Stimulated activated CD8-positive, alpha-beta memory T cell treated with anti-CD3 and anti-CD28 coated beads, Interleukin-15, amount 100 ng/mL, for 24 hours (primary cell): ENCODE measurements at places on chromosomes 3 and 15.

- no peak for DNase-seq
Measured at GRCh38 chr3:196048922-196049598, 32.8 kb downstream of the TFRC start.

DNA sequence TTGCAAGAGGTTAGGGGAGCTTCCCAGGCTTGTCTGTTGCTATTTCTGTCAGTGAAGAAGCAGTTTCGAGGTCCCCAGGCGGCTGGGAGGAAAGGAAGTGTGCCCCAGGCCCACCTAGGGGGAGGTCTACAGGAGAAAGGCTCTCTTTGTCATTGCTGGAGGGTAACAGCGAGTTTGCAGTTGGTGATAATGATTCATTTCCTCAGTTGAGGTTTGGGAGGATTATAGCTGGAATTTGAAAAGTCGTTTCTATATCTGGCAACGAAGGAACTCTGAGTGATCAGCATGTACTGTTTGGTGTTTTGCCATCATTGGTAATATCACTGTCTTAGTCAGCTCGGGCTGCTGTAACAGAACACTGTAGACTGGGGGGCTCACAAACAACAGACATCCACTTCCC, 65.5 kb upstream of the UBE3A start:
- DNase-seq: no peak

DNA sequence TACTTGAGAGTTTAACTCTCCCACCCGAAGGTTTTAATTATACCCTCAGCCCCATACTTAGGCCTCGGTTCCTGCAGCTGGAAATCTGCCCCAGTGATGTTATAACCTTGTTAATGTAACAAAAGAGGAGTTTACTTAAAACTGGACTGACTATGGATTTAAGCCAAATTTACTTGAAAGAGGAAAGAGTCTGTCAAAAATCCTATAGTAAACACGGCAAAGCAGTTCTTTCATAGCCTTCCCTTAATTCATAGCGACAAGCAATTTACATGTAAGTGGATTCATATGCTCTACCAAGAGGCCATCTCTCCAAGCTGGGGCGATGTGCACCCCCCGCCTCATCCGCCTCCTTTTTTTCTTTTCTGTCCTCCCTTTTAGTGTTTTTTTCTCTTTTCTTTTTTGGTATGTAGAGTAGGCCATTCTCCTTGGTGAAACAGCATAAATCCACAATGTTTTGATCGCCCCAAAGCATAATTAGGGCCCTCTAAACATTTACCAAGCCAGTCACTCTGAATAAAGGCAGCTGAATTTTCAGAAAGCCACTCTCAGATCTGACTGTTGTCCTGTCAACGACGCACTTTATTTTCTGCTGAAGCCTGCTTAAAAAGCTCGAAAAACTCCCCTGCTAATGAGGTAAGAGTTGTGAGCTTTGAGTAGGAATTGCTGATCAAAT, 373.1 kb upstream of the WNT5A start:
- no peak for DNase-seq

- no peak for DNase-seq
Measured at GRCh38 chr3:184082465-184082864, 14.4 kb upstream of the HTR3E start.

DNA sequence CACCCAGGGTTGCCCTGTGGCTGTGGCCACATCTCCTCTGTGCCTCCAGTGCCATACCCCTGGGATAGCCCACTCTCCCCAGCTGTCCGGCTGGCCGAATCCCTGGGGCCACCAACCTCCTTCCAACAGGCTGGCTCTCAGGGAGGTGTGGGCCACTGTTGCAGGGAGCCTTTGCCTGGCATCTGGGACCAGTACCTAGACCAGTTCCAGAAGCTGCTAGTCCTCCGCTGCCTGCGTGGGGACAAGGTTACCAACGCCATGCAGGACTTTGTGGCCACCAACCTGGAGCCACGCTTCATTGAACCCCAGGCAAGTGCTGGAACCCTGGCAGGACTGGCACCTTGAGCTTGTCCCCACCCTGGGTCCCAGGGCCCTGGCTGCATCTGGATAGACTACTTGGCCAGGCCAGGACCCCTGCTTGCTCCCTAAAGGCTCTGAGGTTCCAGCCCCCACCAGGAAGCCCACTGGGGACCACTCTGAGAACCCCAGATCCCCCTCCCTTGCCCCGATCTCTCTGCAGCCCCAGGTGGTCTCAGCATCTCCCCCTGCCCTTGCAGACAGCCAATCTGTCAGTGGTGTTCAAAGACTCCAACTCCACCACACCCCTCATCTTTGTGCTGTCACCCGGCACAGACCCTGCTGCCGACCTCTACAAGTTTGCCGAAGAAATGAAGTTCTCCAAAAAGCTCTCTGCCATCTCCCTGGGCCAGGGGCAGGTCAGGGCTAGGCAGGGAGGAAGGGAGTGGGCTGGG, 50.0 kb downstream of the SEMA3G start:
- no peak for DNase-seq

- no peak for DNase-seq
Measured at GRCh38 chr15:66638377-66638776, 63.7 kb upstream of the SMAD6 start.

DNA sequence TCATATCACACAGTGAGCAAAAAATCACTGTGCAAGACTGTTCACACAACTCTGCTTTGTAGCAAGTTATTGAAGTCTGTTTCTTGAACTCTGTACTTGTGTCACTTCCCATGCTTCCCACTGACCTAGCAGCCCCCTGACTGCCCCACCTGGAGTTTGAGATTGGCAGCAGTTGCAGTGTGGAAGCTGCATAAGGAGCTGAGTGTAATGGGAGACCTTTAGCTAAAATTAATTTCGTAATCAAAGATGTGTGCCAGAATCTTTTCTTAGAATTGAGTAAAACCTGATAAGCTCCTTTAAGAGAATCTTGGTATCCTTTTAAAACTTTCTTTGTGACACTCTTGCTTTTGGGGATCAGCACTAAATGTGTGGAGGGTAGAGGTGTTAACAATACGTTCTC, 42.8 kb downstream of the NKIRAS1 start:
- DNase-seq: no peak

- no peak for DNase-seq
Measured at GRCh38 chr3:159584421-159584820, 404.2 kb upstream of the IL12A start.

GRCh38 chr3:64975147-64975546, 287.3 kb upstream of the ADAMTS9 start:
- no peak for DNase-seq

DNA sequence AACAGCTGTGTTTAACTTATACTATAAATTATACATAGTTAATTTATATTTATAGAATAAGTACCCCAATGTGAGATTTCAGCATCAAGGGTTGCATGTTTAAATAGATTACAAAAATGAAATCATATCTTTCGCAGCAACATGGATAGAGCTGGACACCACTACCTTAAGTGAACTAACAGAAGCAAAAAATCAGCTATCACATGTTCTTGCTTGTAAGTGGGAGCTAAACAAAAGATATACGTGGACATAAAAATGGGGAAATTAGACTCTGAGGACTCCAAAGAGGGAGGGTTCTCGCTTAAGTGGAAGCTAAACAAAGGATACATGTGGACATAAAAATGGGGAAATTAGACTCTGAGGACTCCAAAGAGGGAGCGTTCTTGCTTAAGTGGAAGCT, 626.5 kb upstream of the DPPA4 start:
- no peak for DNase-seq

GRCh38 chr3:134038071-134038491, 8.4 kb upstream of the SLCO2A1 start:
- DNase-seq: no peak

- no peak for DNase-seq
Measured at GRCh38 chr3:120637851-120638559, 41.9 kb downstream of the NDUFB4 start.
